ENCODE measurements at places on chromosomes 7 and 10.

DNA sequence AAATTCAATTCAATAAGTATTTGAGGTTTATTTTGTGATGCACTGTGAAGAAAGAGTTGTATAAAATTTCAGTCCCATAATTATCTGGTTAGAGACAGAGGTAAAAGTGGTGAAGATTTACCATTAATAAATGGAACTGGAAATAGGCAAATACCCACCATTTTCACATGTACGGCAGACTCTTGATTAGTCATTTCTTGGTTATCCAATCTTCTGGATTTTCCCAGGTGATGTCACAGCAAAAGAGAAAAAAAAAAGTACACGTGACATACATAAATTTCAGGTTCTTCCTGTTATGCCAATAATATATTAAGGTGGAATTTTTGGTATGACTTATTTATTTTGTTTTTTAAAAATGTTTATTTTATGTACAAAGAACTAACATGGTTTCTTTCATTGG lies 26.8 kb downstream of the NT5C3A start:
- DNase-seq: no peak

DNA sequence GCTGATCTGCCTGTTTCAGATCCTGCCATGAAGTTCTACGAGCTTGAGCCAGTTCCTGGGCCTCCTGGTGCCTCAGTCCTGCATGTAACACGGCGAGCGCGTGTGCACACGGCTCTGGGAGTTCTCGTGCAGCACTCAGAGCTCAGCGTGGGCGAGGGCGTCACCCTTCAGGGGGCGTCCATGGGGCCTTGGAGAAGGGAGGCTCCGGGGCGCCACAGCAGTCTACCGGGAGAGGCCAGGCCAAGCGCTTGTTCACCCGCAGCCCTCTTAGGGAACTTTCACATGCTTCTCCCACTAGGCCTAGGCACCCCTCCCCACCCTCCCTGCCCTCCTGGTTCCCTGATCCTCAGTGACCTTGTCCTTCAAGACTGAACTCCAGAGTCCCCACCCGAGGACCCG lies 83.1 kb downstream of the BMS1 start:
- no peak for DNase-seq

DNA sequence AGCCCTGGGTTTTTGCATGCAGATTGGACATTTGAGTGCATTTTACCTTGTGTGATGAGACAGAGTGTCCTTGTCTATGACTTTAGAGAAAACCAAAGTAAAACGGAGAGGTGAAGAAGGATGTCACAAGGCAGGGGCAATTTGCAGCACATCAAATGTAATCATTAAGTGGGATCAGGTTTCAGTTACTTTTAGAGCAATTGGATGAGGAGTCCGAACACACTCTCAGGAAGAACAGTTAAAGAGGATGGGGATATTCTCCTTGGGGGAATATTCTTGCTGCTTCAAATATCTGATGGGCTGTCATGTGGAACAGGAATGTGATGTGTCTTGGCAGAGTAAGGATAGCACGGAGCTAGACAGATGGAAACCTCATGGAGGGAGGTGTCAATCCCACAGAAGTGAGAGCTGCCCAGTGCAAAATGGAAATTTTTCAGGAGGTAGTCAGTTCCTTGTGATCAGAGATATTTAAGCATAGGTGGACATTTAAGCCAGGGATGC lies 757 bp downstream of the RAB19 start:
- DNase-seq: no peak

- DNase-seq: no peak
Measured at GRCh38 chr7:27156508-27156898, at the start of gene HOXA7. HOXA7 (minus strand) TSS chr7:27156675; CDS start chr7:27156545, 130 bp downstream.

- no peak for DNase-seq
Measured at GRCh38 chr7:99362801-99363200, 11.7 kb upstream of the ARPC1B start.
